ENCODE measurements at places on chromosomes 1 and 21.

DNA sequence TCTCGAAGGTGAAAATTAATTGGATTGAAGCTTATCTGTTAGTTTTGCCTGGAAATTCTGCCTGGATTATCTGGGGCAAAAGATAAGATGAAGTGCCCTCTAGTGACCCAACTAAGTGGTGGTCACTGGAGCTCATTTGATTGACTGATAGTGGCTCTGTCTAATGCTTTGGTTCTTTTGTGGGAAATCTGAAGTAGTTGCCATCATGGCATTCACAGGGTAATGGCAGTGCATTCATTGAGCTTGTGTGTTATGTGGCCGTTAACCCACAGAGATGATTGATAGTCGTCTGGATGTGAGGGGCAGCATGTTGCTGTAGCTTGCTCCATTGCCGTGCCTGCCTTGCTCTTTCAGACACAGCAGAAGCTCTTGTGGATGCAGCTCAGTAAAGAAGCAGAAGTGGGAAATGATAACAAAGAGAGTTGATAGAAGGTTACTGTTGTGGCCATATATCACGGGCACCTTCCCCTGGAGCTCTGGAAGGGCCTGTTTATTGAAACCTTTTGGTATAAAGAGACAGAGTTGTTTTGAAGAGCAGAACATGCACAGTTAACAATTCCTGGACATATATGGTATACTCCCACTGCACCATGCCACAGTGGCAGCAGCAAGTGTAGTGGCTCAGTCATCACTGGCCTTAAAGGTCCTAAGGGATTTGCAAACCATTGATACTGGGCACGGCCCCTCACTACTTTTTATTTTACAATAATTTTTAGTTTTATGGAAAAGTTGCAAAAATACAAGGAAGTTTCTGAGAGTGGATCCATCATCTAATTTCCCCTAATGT lies 42.0 kb downstream of the CXADR start:
- DNase-seq: no peak

- no peak for DNase-seq
Measured at GRCh38 chr1:199394856-199395255, 632.7 kb upstream of the NR5A2 start.

GRCh38 chr21:33010931-33011330 lies 14.8 kb upstream of the OLIG2 start:
- no peak for DNase-seq

DNA sequence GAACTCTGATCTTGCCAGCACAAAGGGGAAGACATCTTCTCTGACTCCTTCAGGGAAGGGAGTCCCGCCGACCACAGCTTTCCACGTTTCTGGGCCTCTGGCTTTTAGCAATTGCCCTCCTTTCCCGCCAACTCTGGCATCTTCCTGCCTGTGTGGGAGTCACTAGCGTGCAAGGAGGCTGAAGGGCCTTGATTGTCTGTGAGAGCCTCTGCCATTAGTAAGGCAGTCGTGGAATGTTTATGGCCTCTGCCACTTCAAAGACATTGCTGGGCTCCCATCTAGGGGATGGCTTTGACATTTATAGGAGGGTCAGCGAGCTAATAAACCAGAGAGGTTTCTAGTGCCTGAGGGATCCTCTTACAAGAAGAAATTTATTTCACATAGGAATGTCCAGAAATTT lies 14.3 kb upstream of the PROK1 start:
- DNase-seq: no peak

DNA sequence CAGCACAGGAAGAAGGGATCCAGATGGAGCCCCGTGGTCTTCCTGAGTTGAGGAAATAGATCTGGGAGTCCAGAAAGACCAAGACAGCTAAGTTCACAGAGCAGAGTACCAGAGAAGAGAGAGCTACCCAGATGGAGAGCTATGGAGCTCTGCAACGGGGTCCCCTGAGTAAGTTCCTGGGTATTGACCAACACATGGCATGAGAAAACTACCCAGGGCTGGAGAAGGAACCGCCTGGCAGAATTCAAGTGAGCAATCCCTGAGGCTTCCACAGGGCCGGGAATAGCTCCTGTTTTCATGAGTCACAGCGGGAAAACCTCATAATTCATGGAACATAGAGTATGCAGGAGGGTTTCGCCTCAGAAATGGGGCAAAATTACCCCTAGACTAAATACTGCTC lies 19.7 kb downstream of the STPG1 start:
- DNase-seq: no peak

DNA sequence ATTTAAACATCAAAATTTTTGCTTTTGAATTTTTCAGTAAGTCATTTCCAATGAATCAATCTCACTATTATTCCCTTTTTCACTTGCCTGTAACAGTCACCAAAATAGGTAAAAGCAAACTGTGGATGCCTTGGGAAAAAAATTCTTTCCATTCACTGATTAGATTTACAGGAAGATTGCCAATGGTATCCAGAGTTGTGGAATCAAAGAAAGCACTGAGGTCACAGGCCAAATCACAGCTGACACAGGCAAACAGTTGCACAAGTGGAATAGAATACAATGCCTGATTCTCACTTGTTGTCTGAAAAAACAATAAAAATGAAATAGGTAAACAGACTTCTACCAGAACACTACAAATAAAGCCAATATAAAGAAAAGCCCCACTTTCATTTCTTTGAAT lies 48.4 kb downstream of the LTN1 start:
- no peak for DNase-seq

GRCh38 chr1:16250524-16251251 lies 13.7 kb upstream of the CPLANE2 start:
- DNase-seq: no peak

GRCh38 chr1:185739967-185740366 lies 5.8 kb downstream of the HMCN1 start:
- DNase-seq: no peak

GRCh38 chr1:248622570-248623001 lies 12.3 kb downstream of the OR2T11 start:
- no peak for DNase-seq

DNA sequence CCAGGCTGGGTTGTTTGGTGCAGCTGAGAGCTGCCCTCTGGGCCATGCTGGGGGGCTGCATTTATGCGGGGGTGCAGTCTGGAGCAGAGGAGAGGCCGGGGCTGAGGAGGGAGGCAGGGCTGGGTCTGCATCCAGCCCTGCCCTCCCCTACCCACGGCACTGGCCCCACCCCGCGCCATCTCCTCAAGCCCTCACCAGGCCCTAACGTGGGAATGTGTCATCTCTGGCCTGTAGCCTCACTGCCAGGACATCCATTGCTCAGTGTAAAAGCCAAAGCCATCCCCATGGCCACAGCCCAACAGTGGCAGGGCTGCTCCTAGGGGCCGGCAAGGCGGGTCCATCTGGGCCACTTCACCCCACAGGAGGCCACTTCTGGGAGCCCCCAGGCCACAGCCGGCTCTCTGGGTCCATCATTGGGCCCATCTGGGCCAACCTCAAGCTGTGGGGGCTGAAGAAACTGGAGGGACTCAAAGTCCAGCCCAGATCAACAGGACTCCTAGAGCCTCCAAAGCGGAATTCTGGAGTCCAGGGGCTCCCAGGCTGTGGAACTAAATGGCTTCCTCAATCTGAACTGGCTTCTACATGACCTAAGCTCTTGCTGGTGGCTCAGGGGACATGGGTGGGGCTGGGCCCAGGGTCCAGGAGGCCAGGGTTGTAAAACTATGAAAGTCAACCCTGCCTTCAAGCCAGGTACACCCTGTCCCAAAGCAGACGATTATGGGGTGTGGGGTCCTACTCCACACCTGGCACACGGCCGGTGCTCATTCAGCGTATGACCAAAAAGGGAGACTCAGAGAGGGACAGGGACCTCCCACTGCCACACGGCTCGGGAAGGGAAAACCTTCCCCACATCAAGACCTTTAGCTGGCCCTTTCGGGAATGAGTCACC lies 32.6 kb downstream of the RUNX3 start:
- no peak for DNase-seq

GRCh38 chr1:175887521-175887920 lies 144.1 kb upstream of the TNR start:
- DNase-seq: no peak

GRCh38 chr1:150972417-150972940 lies 2.2 kb downstream of the CERS2 start:
- no peak for DNase-seq

- DNase-seq: no peak
Measured at GRCh38 chr1:58814251-58815068, 30.6 kb upstream of the JUN start.

GRCh38 chr1:54872036-54872331 lies 15.0 kb downstream of the DHCR24 start:
- no peak for DNase-seq

GRCh38 chr1:229869687-229870086 lies 197.4 kb upstream of the GALNT2 start:
- no peak for DNase-seq

Measured in activated CD8-positive, alpha-beta memory T cell treated with anti-CD3 and anti-CD28 coated beads, Interleukin-2, amount 50 U/mL, for 4 hours (primary cell).